ENCODE measurements at places on chromosomes 7 and 10.

DNA sequence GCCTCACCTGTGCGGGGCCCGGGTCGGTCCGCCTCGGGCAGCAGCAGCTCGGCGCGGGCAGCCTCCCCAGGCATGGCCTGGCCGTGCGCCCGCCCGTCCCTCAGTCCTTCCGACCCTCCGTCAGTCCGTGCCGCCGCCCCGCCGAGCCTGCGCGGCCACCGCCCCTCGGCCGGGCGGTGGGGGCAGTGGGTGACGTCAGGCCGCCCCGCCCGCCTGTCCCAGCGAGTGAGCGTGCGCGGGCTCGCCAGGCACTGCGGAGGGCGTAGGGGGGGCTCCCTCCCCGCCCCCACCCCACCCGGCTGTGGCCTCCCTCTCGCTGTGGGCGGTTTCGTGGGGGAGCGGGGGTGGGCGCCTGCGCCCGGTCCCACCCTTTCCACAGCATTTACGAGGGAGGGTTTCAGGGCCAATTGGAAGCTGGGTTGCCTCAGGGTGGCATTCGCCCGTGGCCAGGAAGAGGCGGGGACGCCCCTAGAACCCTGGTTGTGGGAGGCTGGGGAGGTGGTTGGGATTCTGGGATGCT lies at the start of gene NACAD:
TSS of gene NACAD (minus strand) at position 149 of the 520 bp plus-strand sequence. CDS start at position 74, 75 bp downstream.
- no peak for DNase-seq

- no peak for DNase-seq
Measured at GRCh38 chr7:1360521-1360971, 98.7 kb downstream of the MICALL2 start.

DNA sequence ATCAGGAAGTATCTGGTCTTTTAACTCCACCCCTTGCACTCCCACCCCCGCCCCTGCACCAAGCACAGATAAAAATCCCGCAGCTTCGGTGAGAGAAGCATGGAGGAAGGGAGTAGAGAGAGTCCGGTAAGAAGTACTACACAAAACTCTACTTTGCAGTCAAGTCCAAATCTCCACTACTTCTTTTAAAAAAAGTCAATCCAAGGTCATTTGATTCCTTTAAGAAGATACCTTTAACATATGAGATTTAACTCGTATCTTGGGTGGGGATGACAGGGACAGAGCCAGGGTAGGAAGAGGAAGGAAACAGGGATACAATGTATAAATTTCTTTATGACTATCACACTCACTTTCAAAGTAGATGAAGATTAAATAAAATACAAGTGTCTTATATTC lies 132.1 kb downstream of the NRBF2 start:
- peak; percentile 75 for DNase-seq

DNA sequence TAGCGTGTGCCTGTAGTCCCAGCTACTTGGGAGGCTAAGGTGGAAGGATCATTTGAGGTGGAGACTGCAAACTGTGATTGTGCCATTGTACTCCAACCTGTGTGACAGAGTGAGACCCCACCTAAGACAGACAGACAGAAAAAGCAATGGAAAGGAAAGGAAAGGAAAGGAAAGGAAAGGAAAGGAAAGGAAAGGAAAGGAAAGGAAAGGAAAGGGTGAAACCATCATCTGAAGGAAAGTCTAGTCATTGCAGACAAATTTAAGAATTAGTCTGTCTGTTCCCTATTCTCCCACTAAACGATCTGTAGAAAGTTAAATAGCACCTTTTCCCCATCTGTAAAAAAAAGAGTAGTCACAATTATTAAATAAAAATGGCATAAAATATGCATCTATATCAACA lies 91.1 kb upstream of the SKAP2 start:
- no peak for DNase-seq

DNA sequence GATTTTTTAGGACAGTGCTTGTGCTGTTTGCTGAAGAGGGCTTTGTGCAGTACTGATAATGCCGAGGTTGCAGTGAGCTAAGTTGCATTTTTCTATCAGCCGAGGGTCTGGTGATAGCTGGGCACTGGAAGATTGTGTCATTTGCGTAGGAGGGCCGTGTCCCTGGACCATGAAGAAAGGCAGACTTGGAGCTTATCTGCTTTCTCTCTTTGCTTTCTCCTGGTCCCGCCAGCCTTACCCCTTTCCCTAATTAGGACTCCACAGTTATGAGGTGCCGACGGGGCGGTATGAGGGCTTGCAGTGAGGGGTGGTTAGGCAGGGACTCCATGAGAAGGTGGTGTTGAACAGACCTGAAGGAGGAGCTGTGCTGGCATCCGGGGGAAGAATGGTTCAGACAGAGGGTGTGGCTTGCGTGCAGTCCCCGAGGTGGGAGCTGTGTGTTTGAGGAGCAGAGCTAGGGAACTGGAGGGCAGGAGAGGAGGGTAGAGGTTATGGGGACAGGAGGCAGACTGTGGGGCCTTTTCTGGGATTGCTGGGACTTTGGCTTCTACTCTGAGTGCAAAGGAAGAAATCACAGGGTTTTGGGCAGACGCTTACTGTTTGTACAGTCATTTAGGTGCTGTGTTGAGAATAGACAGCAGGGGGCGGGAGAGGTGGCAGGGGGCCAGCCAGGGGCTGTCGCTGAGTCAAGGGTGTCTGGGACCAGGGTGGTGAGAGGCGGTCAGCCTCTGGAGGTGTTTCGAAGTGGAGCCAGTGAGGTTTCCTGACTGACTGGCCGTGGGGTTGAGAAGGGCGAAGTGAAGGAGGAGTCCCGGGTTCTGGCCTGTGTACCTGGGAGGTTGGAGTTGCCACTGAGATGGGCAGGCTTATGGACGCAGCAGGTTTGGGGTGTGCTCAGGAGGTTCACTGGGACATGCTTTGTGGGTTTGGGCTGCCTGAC lies 43.4 kb downstream of the PRF1 start:
- DNase-seq, result peak; percentile 59

DNA sequence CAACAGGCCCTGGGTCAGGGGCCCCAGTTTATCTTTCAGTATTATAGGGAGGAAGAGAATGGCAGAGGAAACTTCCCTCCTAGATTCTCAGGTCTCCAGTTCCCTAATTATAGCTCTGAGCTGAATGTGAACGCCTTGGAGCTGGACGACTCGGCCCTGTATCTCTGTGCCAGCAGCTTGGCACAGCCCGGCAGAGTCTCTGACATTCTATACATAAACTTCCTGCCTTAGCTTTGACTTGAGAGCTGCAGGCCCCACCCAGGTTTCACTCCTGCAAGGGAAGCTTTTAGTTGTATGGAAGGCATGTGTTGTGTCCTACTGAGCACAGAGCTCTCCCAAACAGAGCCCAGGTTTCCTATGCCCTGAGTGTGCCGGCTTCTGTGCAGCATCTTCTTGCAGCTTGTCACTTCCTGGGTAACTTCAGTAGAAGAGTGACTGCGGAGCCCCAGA lies 205.6 kb upstream of the PRSS58 start:
- DNase-seq, result no peak

DNA sequence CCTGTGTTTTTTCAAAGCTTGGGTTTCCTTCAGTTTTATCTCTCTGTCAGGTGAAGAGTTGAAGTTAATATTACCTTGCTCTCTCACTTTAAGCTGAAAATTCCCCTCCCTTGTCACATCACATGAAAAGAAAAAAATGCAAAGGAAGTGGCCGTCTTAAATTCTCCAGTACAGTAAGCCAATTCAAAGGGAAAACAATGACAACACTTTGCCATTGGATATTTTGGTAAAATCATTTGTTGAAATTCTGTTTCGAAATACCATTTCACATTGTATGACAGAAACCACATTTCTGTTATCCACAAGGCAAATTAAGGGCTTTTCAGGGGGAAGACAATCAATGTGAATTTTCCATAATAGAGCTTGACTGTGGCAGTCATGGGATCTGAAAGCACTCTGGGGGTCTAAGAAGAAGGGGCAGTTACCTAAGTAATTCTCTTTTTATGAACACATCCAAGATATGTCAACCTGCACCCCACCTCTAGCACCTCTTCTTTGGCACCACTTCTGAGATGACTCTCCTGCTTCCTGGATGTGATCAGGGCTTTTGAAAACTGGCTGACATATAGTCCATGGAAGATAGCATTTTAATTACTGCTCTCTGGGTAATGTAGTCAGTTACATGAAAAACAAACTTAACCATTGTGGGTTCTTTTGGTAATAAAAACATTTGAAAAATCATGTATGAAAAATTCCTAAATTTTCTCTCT lies 63.8 kb downstream of the ENTPD1 start:
- no peak for DNase-seq

DNA sequence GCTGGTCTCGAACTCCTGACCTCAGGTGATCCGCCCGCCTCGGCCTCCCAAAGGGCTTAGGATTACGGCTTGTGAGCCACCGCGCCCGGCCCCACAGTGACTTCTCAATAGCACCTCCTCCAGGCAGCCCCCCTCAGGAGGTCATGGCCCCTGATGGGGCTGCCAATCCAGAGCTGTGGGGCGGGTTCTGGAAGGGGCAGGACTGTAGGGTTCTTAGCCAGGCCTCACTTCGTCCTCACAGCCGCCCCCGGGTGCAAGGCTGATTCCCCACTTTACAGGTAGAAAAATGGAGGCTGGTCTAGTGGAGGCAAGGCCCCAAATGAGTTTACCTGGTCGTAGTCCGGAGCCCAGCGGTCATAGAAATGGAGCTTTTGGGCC lies 638 bp downstream of the METTL27 start:
- DNase-seq, result no peak

GRCh38 chr7:66697449-66698438 lies 42.8 kb upstream of the RABGEF1 start:
- peak; percentile 76 for DNase-seq

DNA sequence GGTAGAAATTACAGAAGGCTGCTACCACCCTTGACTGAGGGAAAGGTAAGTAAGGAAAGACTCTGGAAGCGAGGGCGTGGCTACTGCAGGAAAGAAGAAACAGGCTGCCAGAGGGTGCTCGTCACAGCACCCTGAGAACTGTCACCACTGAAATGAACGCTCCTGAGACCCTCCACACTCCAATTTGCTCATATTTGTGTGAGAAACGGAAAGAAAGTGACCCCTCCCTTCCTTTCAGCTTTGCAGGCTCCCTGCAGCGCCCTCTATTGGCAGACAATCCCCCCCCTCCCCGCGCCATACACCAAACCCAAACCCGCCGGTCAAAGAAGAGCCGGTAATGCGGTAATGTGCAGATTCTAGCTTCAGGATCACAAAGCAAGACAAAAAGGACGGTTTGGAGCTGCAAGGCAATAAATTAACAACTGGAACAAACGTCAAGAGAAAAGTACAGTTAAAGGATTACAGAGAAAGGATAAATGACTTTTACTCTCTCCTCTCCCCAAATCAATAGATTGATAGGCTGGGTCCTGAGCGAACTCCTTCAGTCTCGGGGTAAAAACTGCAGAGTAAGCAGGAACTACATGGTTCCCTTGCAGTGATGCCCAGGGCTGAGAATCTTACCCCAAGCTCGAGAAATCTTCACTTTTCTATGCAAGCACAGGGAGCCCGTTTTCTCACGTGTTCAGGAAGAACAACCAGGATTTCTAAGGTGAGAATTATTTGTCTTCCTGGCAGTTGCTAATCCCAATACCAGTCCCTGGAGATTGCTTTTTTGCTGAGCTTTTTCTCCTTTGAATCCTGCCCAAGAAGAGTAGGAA lies 47.6 kb downstream of the STEAP1B start:
- DNase-seq, result peak; percentile 26

- no peak for DNase-seq
Measured at GRCh38 chr7:26038201-26038990, 113.6 kb upstream of the NFE2L3 start.

GRCh38 chr10:27100813-27101347 lies 586 bp upstream of the ANKRD26 start:
- DNase-seq, result no peak

- no peak for DNase-seq
Measured at GRCh38 chr10:121935702-121936101, 7.9 kb upstream of the ATE1 start.

GRCh38 chr7:103937680-103938079 lies 51.8 kb downstream of the RELN start:
- DNase-seq, result no peak

DNA sequence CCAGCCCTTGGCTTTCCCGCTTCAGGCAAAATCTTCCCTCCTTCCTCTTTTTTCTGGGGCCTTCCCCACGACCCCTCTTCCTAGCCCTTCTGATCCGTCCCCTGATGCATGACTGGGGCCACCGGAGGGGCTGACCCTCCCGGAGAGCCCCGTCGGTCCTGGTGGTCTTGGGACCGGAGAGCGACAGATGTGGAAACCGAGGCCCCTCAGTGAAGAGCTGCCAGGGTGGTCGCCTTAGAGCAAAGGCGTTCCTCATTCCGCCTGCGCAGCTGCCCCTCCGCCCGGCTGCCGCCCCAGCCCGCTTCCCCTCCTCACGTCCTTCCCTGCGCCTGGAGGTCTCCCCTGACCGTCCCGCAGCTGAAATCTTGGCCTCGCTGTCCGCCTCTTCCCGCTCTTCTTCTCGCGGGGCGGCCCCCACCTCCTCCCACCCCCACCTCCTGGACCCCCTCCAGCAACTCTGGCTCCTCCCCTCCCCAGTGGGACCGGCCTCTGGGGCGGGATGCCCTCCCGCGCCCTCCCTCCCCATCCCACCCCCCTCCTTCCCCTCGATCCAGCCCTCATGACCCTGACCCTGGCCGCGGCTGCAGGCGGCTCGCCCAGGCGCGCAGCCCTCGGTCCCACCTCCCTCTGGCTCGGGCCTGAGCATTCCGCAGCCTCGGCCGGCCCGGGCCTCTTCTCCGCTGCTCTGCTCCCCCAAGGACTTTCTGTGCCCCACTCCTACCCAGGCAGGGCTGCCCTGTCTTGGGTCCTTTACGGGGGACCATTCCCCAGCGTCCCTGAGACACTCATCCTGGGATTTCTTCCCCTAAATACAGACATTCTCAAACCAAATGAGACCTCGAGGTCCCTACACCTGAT lies at the start of gene RARRES2:
TSS of gene RARRES2 (minus strand) at position 367 of the 858 bp plus-strand sequence. CDS start 1,020 bp downstream, outside the sequence.
- DNase-seq, result no peak

DNA sequence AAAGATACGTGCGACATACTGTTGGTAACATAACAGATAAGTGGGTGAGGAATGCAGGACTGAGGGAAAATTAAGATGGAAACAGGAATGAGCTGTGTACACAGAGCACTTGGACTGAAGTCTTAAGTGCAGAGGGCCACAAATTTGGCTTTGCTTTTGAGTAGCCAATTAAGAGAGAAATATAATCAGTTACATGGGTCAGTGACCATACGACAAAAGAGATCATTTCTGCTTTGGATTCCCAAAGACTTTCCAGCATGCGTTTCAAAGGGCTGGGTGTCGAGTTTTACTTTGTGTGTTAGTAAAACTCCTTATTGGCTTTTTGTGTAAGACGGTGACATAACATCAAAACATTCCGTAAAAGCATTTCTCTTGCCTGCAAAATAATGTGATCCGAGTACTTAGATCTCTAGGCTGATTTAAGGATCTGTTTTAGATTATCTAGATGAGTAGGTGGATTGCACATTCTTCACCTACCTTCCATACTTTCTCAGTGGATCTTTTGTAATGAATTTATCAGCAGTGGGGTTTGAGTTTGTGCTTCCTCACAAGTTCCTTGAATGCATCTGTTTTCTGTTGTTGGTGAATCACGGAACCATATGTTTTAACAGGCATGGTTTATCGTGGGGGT lies 7.5 kb downstream of the RABGEF1 start:
- DNase-seq, result peak; percentile 26

All from EL (cell line).